ENCODE measurements at places on chromosomes 16 and 17. TPM values are rescaled to one million over a fixed set of nuclear protein-coding genes. Genes with fewer than 3 reads are reported as not detected.

DNA sequence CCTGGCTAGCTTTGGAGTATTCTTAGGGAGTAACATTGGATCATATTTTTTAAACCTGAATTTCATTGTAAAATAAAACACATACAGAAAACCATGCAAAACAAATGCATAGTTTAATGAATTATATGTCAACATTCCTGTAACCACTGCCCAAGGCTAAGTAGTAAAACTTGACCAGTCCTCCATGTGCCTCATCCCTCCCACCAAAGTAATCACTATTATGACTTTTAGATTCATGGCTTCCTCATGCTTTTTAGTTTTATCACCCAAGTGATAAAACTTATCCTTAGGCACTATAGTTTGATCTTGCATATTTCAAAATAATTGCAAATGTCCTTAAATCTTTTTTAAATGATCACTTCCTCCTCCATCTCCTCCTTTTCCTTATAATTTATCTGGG, 20.4 kb downstream of the PRKCA start:
- no peak for DNase-seq

SPN gene
- not detected for total RNA-seq

TPSG1 gene
- not detected for total RNA-seq

DNA sequence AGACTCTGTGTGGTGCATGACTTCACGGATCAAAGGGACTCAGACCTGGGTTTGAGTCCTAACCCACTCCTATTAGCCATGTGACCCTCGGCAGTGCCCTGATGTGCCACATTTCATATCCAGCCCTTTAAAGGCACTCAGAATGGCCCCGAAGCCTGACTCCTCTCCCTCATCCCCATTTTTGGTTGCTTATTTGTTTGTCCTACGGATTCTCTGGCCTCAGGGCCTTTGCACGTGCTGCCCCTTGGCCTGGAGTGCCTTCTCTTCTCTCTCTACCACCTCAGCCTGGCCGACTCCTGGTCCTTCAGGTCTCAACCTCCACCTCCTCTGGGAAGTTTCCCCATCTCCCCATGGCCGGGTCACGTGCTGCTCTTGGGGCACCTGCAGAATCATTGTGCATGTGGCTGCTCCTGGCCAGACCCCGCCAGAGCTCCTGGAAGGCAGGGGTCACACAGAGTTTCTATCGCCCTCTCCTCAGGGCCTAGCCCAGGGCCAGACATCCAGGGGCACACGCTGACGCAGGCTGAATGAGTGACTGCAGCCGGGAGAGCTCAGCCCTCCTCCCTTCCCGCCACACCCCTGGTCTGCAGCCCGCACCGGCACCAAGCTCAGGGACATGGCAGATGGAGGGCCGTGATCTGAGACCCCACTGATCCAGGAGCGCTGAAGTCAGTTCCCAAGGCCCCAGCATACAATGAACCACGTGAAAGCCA, 22.0 kb upstream of the CIBAR2 start:
- no peak for DNase-seq

LITAFD gene
- 0.10 TPM for total RNA-seq

GRCh38 chr17:33023790-33024189, 32.1 kb downstream of the SPACA3 start:
- DNase-seq = no peak

CACNG3 gene
- not detected for total RNA-seq

C16orf54 gene
- not detected for total RNA-seq

DNA sequence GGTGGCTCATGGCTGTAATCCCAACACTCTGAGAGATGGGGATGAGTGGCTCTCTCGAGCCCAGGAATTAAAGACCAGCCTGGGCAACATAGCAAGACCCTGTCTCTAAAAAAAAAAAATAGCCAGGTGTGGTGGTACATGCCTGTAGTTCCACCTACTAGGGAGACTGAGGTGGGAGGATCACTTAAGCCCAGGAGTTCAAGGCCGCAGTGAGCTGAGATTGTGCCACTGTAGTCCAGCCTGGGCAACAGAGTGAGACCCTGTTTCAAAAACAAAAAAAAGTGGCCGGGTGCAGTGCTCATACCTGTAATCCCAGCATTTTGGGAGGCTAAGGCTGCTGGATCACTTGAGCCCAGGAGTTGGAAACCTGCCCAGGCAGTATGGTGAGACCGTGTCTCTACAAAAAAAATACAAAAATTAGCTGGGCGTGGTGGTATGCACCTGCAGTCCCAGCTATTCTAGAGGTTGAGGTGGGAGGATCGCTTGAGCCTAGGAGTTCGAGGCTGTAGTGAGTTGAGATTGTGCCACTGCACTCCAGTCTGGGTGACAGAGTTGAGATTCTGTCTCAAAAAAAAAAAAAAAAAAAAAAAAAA, 3.0 kb downstream of the C16orf54 start:
- no peak for DNase-seq

Data from NCI-H460 (cell line).